NCI-H2029 treated with DMSO at 0.1 percent for 48 hours (cell line): ENCODE measurements at places on chromosomes 11 and 22.

GRCh38 chr11:131037873-131038272 is 121.6 kb upstream of the SNX19 start:
- no peak for DNase-seq

- no peak for DNase-seq
These were observed 125.7 kb upstream of the C11orf58 start for GRCh38 chr11:16612566-16613261.

DNA sequence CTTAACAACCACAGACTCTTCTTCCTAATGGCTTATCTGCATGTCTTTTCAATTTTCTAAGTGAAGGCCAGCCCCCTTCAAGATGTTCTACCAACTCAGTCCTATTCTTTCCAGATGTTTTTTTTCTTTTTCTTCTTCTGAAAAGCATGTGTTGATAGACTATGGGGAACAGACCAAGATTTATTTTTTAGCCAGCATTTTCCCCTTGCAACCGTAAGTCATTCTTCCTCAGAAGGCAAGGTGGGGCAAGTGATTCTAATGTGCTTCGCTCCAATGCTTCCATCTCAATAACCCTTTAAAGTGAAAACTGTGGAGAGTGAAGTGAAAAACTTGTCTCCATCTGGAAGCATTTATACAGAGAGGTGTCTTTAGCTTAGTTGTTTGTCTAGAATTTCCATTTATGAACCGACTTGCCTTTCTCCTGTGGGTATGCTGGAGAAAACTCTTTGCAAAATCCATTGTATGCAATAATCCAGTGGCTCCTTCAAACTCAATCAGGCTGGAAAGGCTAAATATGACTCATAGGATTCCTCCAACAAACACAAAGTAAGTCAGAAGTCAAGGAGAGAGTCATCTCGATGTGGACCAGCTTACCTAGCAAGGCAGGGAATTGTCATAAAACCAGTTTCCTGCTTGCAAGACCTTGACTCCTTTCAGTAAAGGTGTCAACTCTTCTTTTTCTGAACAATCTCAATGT is 83.7 kb downstream of the MAML2 start:
- no peak for DNase-seq

- DNase-seq, result no peak
These were observed 482.0 kb upstream of the B3GAT1 start for GRCh38 chr11:134893810-134894685.

- DNase-seq, result no peak
These were observed 424.7 kb downstream of the FAM181B start for GRCh38 chr11:82308979-82309378.
